ENCODE measurements at places on chromosomes 7 and 10.

- no peak for DNase-seq
Observed at GRCh38 chr7:67523713-67524112, 527.1 kb downstream of the TYW1 start.

GRCh38 chr10:43057231-43057711 lies 19.6 kb upstream of the RET start:
- no peak for DNase-seq

GRCh38 chr10:44908066-44908749 lies 2.9 kb upstream of the TMEM72 start:
- DNase-seq, result no peak

GRCh38 chr7:39153647-39154046 lies 175.9 kb downstream of the POU6F2 start:
- DNase-seq, result no peak

DNA sequence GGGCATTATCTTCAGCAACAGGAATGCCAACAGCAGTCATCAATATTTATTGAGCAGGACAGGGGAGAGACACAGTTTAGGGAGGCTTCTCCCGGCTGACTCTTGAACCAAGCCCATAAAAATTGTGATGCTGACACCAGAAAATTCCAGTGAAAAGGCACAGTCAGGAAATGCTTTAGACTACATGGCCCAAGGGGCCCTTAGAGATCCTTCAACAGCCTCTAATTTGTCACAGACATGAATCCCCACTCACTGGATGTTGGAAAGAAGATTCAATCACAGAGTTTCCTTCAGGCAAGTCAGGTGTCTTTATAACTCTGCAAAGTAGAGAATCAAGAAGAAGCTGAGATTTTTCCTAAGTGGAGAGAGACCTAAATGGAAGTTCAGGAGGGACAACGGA lies 1.2 kb downstream of the GJC3 start:
- DNase-seq, result no peak

GRCh38 chr7:151060416-151061212 lies 1.2 kb downstream of the SLC4A2 start:
- no peak for DNase-seq

DNA sequence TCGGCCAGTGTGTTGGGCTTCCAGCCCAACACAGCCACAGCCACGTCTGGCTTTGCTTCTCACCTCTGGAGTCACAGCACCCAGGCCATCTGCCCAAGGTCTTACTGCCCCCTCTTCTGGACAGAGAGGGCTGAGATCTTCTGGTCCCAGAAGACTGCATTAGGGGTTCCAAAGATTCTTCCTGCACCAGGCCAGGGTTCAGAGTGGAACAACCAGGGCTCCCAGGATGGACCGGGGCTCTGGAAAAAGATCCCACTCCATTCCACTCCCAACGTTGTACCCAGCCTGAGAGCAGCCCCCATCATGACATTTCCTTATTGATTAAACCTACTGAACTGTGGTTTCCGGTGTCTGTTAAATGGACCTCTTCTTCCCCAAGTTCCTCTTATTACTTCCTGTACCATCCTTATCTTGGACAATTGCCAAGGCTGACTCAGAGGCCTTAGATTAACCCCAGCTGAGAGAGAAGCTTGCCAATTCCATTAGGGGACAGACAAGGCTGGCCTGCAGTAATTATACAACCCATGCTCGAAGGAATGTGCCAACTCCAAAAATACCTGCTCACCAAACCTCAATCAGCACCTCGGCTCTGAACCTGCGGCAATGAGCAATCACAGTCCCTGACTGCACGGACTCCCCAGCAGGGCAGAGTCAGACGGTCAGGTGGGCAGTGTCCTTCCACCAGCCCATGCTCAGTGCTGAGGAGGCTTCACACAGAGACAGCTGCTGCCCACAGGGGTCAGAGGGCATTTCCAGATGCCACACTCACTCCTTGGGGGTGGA lies 47.9 kb upstream of the NPFFR1 start:
- peak; percentile 85 for DNase-seq

GRCh38 chr10:11424456-11425295 lies 186.8 kb downstream of the USP6NL start:
- DNase-seq, result no peak

All from DMS153 (cell line).